SIG-M5 (cell line): ENCODE measurements at places on chromosomes 11 and 22.

- no peak for DNase-seq
These were observed 71.7 kb downstream of the AMBRA1 start for GRCh38 chr11:46521961-46522681.

DNA sequence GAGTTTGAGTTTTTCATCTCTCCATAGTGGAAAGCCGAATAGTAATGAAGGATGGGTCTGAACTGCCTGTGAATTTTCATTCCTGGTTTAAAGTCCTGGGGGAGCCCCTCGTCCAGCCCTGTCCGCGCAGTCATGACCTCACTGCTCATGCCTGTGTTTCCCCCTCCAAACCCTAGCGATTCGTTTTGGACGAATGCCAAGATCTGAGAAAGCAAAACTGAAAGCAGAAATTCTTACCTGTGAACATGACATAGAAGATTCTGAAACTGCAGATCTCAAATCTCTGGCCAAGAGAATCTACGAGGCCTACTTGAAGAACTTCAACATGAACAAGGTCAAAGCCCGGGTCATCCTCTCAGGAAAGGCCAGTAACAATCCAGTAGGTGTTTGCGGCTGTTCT, 30.5 kb downstream of the CDPF1 start:
- DNase-seq: no peak

- DNase-seq: no peak
These were observed 29.8 kb downstream of the KCNE3 start for GRCh38 chr11:74437441-74438042.

DNA sequence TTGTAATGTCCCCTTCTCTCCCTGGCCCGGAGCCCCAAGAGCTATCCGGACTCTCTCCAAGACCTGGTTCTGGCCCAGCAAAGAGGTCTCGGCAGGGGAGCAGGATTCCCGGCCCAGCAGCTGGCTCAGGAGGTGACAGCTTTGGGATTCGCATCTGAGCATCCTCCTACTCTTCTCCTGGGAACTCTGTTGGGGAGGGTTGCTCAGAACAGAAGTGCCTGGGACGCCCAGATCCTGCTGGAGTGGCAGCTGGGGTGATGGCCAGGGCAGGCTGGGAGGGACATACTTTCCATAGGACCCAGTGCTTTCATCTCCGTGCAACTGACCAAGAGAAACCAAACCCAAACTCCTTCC, 83.6 kb upstream of the PRODH start:
- no peak for DNase-seq

DNA sequence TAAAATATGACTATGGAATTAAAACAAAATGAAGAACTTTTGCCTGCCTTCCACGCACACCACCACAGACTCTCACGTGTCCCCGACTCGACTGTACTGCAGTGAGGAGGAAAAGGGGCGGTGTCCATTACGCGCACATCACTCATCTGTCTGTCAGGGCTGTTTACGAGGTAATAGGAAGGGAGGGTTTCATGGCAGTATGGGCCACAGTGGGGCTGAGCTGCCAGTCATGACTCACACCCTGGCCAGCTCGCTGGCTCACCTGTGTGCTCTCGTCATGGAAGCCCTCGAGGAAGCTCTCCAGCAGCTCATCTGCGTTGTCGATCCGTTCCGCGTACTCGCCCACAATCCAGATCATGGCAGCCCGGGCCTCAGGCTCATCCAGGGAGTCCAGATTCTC, 33.5 kb upstream of the RASL10A start:
- no peak for DNase-seq

- DNase-seq: no peak
These were observed 13.2 kb downstream of the POLA2 start for GRCh38 chr11:65274735-65275682.

GRCh38 chr11:107648242-107648641, 57.3 kb downstream of the ELMOD1 start:
- DNase-seq: no peak

DNA sequence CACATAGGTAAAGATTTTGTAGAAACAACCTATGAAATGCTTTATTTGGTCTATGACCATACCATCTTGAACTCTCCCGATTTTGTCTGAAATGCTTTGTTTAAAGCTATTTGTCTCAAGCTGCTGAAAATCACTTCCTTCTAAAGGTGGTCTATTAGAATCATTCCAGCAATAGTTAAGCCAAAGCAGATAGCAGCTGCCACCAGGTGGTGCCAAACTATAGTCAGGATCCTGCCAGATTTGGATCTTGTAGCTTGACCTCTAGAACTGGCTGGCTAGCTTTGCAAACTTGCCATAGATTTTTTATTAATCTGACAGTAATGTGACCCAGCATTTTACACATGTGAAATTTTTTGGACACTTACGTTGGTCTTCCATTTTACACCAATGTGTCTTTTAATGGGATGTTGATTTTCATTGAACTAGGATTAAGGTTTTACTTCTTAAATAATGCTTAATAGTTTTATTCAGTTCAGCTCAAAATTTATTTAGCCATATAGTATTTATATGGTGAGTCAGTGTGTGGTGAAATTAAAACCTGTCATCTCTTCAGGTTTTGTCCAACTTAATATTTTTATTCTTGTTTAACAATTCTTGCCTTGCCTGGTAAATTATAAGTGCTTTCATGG, 19.7 kb downstream of the CTR9 start:
- DNase-seq: no peak
